HCT116 (cell line): ENCODE measurements at places on chromosomes 6 and 20. TPM values are rescaled to one million over a fixed set of nuclear protein-coding genes. Genes with fewer than 3 reads are reported as not detected.

DNA sequence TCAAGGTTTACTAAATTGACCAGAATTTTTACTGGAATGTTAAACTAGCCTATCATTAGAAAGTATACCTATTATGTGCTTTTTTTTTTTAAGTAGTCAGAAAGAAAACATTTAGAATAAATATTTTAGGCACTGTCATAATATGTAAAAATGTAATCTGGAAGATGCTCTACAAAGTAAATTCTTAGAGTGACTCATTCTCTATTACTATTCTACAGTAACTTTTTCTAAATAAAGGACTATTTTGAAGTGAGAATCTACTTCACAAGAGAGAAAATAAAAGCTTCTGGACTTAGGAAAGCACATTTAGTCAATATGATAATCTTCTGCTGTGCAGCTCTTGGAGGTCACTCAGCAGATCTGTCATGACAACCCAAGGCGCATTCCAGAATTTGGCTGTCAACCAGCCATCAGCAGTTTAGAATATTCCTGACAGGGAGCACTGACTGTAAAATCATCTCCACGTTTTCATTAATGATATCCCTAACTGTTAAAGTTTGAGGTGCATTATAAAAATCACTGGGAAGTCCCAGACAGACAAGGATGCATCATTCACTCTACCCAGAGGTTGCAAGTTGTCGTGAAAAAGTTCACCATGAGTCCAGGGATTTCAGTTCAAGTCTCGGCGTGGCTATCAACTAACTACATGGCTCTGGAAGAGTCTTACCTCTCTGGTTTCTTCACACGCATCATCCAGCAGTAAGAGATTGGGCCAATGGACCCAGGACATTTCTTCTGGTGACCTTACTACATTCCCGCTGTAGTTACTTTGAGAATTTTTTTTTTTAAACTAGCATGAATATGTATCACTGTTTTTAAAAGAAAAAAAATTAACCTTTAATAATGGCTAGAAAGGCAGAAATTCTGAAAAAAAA lies 374.9 kb downstream of the GJA1 start:
- DNase-seq: no peak
- no peak overlapping the region for H3K27ac ChIP-seq
- H3K27me3 ChIP-seq: no peaks in the 10 kb centered on the region
- no peaks in the 10 kb centered on the region for H3K36me3 ChIP-seq
- H3K4me1 ChIP-seq: no peaks in the 10 kb centered on the region

DNA sequence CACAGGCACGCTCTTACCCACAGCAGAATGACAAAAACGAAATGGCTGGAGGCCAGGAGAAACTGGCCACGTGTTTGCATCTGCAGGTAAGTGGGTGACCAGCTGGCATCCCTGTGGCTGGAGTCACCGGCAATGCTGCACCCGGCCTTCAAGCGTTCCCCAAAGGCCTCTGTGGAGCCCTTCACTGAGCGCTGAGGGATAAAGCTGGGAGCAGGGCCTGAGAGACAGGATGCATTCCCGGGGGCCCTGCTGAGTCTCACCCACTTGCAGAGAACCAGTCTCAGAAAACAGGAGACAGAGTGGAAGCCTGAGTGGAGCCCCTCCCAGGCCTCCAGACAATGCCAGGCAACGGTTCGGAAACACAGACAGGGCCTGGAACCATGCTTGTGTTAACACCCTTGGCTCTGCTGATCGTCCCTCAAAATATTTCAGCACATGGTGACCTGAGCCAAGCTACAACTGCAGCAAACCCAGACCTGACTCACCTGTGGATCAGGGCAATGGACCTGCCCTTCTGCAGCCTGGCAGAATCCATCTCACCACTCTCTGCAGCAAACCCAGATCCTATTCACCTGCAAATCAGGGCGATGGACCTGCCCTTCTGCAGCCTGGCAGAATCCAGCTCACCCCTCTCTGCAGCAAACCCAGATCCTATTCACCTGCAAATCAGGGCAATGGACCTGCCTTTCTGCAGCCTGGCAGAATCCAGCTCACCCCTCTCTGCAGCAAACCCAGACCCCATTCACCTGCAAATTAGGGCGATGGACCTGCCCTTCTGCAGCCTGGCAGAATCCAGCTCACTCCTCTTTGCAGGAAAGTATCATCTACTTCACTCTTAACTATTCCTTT lies 39.8 kb downstream of the TBXT start:
- no peaks in the 10 kb centered on the region for H3K27me3 ChIP-seq
- no peak overlapping the region for H3K27ac ChIP-seq
- no peak for DNase-seq

- no peak overlapping the region for H3K4me3 ChIP-seq
- peak; percentile 26 for DNase-seq
- H3K4me1 ChIP-seq: peaks cover 6% of the 10 kb centered on the region
- H3K27ac ChIP-seq: no peak overlapping the region
Measured at GRCh38 chr20:17995967-17996819, 27.4 kb downstream of the MGME1 start.

NRSN1 gene
- not detected for total RNA-seq

MAK gene
- 0.22 TPM for total RNA-seq

GRCh38 chr20:16491294-16491905 lies 81.8 kb downstream of the KIF16B start:
- H3K4me3 ChIP-seq: no peak overlapping the region
- no peaks in the 10 kb centered on the region for H3K27me3 ChIP-seq
- H3K4me1 ChIP-seq: peaks cover 6% of the 10 kb centered on the region; the same call in 1 of the 2 replicates
- no peak for DNase-seq
- H3K36me3 ChIP-seq: no peaks in the 10 kb centered on the region

RIPK1 gene
- total RNA-seq: 19.1 TPM

C6orf15 gene
- not detected for total RNA-seq

- no peaks in the 10 kb centered on the region; the same call in 1 of the 2 replicates for H3K36me3 ChIP-seq
- peak; percentile 65 for DNase-seq
- no peaks in the 10 kb centered on the region for H3K27me3 ChIP-seq
- peaks cover 6% of the 10 kb centered on the region for H3K4me1 ChIP-seq
Measured at GRCh38 chr20:266596-267562, 9.4 kb downstream of the DEFB132 start.

CD40 gene
- 21.3 TPM for total RNA-seq

- H3K4me1 ChIP-seq: peaks cover 16% of the 10 kb centered on the region
- H3K27ac ChIP-seq: peak overlapping the region; percentile 48
- H3K36me3 ChIP-seq: peaks cover 5% of the 10 kb centered on the region; the same call in 1 of the 2 replicates
- DNase-seq: no peak
Measured at GRCh38 chr6:87590417-87590880, 514 bp downstream of the ORC3 start.

PRSS16 gene
- total RNA-seq: 14.5 TPM

GRCh38 chr6:10384091-10384609 lies 30.7 kb downstream of the TFAP2A start:
- H3K4me3 ChIP-seq: no peak overlapping the region
- H3K27me3 ChIP-seq: no peaks in the 10 kb centered on the region
- H3K36me3 ChIP-seq: no peaks in the 10 kb centered on the region

CYP24A1 gene
- total RNA-seq: 267 TPM

CCN5 gene
- total RNA-seq: 0.20 TPM

FRK gene
- 3.7 TPM for total RNA-seq

INSM1 gene
- total RNA-seq: 0.07 TPM

ZDHHC14 gene
- 5.3 TPM for total RNA-seq

DNA sequence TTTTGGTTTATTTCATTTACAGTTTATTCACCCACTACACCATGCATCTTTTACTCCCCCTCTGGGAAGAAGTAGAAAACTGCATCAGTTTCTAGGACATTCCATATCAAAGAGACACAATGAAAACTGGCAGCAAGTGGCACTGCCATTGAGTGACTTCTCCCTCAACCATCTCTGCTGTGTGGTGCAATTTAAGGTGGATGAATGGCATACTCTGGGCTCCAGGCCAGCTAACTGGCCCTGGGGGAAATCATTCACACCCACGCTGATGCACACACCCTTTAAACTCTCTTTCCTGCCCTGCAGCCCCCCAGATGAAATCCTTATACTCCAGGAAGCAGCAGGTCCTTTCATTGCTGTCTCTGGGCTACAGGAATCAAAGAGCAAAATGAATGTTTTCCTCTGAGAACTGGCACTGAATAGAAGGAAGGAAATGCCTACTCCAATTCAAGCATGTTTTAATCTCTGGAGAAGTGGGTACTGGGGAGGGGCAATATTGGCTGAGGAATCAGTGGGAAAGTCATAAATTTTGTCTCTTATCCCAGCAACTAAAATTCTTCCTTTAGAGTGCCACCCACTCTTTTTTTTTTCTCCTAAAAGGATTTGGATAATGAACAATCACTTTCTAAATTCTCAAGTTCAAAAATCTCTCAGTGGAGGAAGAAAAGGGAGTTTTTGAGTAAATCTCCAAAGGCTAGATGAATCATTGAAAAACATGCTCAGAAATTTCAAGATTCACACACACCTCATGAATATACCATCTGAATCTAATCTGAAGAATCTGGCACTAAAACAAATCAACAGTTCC lies 16.9 kb upstream of the RFPL4B start:
- no peak overlapping the region for H3K4me3 ChIP-seq
- no peaks in the 10 kb centered on the region for H3K36me3 ChIP-seq
- H3K27me3 ChIP-seq: no peaks in the 10 kb centered on the region

DNA sequence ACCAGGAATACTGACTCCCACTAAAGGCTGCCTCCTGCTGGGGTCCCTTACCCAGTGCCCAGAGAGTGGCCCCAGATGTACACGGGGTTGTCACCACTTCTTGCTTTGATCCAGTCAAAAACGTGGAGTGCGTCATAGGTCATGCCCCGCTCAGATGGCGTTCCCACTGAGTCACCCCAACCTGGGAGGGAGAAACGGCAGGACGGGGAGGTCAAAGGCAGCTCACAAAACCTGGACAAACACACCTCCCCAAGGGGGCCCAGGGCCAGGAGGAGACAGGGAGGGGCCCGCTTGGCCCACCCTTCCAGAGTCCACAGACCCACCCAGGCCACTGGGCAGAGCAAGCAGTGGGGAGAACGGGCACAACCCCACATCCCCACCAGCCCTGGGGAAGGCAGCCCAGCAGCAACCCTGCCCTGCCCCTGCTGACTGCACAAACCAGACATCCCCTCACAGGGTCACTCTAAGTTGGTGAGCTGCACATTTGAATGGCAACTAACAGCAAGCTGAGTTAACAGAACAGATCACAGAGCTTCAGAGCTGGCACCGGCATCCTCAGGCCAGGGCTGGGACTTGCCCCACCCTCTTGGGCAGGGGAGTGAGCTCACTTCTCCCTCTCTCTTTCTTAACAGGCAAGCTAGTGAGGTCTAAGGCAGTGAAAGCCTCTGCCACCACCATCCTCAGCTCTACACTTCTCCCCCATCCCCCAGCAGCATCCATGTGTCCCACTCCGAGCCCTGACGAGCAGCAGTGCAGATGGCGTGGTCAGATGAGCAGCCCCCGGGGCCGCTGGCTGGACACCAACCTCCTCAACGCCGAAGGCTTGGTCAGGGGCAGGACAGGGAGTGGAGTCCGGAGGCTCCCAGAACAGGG lies 61.7 kb downstream of the PYGB start:
- peak overlapping the region; percentile 79 for H3K27ac ChIP-seq
- H3K4me3 ChIP-seq: peak overlapping the region; percentile 25
- peaks cover 37% of the 10 kb centered on the region for H3K4me1 ChIP-seq
- DNase-seq: peak; percentile 65

DNA sequence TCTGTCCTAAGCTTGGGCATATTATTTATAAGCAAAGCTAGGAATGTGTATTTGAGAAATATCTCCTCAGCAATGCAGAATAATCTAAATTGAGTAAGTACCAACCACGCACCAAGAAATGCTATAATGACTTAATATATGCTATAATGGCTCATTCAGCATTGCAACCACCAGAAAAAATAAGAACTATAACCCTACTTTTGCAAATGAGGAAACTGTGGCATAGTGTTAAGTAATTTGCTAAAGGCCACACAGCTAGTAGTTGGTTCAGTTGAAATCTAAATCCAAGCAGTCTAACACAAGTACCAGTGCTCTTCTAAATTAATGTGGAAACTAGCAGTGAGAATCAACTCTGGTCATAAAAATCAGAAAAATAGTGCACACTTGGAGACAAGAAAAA lies 35.7 kb downstream of the HBS1L start:
- H3K36me3 ChIP-seq: no peaks in the 10 kb centered on the region
- DNase-seq: no peak
- H3K4me3 ChIP-seq: no peak overlapping the region
- H3K27me3 ChIP-seq: no peaks in the 10 kb centered on the region
- H3K27ac ChIP-seq: no peak overlapping the region

OR2J3 gene
- total RNA-seq: not detected

- DNase-seq: no peak
- H3K36me3 ChIP-seq: no peaks in the 10 kb centered on the region
- no peaks in the 10 kb centered on the region for H3K4me1 ChIP-seq
- H3K27me3 ChIP-seq: peaks cover 6% of the 10 kb centered on the region; the same call in 1 of the 2 replicates
Measured at GRCh38 chr20:40589581-40589980, 99.5 kb downstream of the MAFB start.

ENPP5 gene
- 4.5 TPM for total RNA-seq

- H3K27ac ChIP-seq: no peak overlapping the region
- peaks cover 35% of the 10 kb centered on the region for H3K27me3 ChIP-seq
- H3K4me1 ChIP-seq: no peaks in the 10 kb centered on the region
- no peaks in the 10 kb centered on the region for H3K36me3 ChIP-seq
- DNase-seq: no peak
Measured at GRCh38 chr6:123233336-123233735, 237.3 kb downstream of the CLVS2 start.

DNA sequence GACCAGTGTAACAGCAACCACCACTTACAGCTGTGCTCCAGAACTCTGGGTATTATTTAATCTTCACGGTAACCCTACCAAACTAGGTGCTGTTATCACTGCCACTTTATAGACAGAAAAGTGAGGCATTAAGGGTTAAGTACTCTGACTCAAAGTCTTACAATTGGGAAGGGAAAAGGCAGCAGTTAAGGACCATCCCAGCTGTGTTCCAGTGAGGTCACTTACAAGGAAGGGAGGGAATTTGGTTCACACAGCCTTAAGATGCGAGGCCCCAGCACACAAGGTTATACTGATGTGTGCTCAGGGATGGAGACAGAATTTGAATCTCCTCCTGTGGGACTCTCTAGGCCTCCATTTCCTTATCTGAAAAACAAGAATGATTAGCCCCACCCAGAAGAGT lies 46.7 kb downstream of the TRERF1 start:
- H3K36me3 ChIP-seq: no peaks in the 10 kb centered on the region
- H3K4me1 ChIP-seq: peaks cover 61% of the 10 kb centered on the region
- no peaks in the 10 kb centered on the region for H3K27me3 ChIP-seq
- H3K27ac ChIP-seq: peak overlapping the region; percentile 86
- DNase-seq: no peak
